ENCODE measurements at places on chromosomes 12 and 14.

- no peak for DNase-seq
Observed at GRCh38 chr14:76672123-76672522, 89.1 kb upstream of the VASH1 start.

GRCh38 chr12:75917083-75917482 is 114.5 kb downstream of the PHLDA1 start:
- no peak for DNase-seq

DNA sequence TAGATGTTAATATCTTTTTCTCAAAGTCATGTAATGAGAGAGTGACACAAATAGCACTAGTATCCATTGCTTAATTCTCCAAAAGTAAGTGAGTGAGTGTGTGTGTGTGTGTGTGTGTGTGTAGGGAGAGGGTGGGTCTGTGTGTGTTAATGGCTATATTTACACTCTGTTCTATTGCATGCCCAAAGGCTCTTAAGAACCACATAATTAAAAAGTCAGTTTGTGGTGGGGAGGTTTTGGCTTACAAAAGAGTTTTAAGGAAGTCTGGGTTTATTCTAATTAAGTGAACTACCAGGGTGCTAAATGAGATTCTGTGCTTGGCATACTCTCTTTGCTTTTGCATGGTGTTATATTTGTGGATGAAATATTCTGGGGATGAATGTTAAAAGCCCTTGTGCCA is 1897.6 kb upstream of the FLRT2 start:
- DNase-seq, result no peak

DNA sequence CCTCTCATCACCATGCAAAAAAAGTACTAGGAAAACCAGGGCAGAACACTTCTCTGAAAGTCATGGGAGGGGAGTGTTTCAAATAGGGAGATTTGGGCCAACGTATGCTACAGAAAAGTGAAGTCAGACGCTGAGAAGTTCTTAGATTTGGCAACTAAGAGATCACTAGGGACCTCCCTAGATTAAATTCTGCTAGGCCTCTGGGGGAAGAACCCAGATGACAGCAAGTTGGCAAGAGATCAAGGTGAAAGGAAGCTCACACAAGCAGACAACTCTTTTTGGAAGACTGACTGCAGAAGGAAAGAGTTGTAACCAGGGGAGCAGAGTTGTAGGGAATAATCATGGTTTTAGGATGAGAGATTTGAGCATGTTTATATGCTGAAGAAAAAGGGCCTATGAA is 20.7 kb downstream of the IQSEC3 start:
- no peak for DNase-seq

DNA sequence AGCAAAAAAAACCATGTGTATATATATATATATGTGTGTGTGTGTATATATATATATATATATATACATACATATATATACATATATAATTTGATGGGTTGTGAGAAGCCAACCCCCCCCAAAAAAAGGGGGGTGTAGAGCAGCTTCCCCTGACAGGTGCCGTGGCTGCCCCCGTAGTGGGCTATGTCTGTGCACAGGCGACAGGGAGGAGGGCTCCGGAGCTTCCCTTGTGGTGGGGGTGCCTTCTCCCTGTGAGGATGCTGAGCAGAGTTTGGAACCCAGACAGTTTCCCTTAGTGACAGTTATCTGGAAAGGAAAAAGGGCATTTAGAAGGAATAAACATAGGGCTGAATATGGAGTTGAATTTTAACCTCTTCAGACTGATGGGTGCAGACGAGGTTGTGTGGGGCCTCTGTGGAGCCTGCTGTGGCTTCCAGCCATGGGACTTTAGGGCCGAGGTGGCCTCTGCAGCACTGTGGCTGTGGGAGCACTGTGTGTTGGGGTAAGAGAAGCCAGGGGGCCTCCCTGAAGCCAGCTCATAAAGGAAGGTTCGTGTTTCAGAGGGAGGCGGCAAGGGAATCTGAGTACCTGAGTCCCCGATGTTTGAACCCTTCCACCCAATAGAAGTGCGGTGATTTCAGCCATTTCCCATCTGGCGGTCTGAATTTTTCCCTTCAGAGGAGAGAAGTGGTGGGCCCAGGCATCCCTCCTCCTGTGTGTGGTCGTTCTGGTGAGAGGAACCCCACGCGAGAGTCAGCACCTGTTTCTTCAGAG is 19.8 kb downstream of the XRCC3 start:
- DNase-seq, result no peak

GRCh38 chr14:97458661-97459579 is 661.7 kb downstream of the VRK1 start:
- DNase-seq, result no peak

- DNase-seq, result peak; percentile 73
Observed at GRCh38 chr12:46473634-46474329, 101.2 kb upstream of the SLC38A2 start.

GRCh38 chr14:84792722-84793410 is 737.1 kb upstream of the FLRT2 start:
- DNase-seq, result no peak

GRCh38 chr12:47801170-47801903 is 18.4 kb downstream of the HDAC7 start:
- no peak for DNase-seq

GRCh38 chr12:107127482-107128430 is 34.4 kb upstream of the CRY1 start:
- no peak for DNase-seq

- DNase-seq, result peak; percentile 36
Observed at GRCh38 chr12:123367511-123367910, 2.9 kb upstream of the SBNO1 start.

GRCh38 chr14:22264759-22265158 is 324.3 kb downstream of the DAD1 start:
- no peak for DNase-seq

DNA sequence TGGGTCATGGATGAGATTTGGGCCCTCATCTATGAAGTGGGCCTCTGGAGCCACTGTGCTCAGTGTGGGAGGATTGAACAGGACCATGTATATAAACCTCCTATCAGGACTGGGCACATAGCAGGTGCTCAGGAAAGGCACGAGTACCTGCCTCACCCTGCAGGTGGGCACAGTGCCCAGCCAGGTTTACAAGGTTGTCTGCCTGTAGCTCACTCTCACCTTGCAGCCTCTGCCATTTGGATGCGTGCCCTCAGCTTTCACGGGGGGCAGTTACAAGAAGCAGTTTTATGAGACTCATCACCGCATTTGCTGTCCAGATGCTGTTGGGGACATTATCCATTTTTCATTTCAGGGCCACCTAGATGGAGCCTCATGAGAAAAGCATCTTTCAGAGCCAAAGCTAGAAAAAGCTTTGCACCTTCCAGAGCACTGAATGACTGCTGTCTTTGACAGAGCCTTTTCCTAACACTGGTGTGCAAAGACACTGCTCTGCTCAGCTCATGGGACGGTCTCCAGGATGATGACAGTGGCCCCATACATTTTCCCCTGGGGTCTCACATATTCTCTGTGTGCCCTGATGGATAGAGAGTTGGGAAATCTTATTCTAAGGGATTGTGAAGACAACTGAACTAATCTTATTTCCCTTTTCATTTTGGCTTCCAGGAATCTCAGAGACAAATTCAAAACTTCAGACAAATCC is 327.5 kb upstream of the RTL1 start:
- DNase-seq, result no peak

DNA sequence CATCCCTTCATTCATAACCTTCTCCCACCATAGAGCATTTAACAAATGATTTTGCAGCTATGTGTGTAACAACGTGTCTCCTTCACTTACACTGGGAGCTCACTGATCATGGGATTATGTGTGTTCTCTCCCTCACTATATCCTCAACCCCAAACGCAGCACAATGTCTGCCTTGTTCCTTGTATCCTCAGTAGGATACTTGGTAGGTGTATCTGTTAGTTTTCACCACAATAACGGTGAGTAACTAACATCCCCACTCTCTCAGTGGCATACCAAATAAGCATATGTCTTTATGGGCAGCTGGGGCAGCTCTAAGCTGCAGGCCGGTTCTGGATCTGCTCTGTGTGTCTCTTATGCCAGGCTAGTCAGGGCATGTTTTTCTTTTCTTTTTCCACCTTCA is 166.7 kb upstream of the PWP1 start:
- DNase-seq, result no peak

- DNase-seq, result no peak
Observed at GRCh38 chr14:105102361-105102870, 37.2 kb upstream of the GPR132 start.

DNA sequence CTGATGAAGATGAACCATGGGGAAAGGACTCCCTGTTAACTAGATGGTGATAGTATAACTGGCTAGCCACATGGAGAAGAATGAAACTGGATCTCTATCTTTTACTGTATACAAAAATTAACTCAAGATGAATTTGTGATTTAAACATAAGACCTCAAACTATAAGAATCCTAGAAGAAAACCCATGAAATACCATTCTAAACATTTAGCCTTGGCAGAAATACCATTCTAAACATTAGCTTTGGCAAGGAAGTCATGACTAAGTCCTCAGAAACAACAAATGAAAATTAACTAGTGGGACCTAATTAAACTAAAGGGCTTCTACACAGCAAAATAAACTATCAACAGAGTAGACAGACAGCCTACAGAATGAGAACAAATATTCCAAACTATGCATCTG is 28.4 kb upstream of the NOVA1 start:
- no peak for DNase-seq

- no peak for DNase-seq
Observed at GRCh38 chr14:106622200-106622745, 1095.9 kb downstream of the TMEM121 start.

DNA sequence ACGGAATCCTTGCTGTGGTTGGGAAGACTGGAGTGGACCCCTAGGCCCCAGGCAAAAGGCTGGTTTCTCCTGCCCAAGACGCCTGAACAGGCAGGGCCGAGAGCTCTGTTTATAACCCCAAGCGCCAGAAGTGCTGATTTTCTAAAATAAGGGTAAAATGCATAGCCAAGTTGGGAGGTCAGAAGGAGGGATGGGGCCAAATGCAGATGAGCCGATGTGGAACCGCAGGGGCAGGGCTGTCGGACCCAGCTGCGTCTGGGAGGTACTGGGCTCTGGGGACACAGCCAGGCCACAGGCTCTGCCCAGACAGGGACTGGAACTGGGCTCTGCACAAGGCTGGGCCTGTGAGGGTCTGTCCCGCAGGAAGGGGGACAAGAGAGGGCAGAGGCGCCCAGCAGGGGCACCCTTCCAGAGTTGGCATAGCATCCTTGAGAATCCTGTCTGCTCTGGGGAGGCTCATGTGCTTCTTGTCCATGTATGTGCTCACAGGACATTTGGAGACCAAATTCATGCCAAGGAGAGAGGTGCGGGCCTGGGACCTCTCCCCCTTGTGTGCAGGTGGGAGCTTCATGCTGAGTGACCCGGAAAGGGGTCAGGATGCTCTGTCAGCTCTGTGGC is 49.1 kb downstream of the JAG2 start:
- DNase-seq, result peak; percentile 3

DNA sequence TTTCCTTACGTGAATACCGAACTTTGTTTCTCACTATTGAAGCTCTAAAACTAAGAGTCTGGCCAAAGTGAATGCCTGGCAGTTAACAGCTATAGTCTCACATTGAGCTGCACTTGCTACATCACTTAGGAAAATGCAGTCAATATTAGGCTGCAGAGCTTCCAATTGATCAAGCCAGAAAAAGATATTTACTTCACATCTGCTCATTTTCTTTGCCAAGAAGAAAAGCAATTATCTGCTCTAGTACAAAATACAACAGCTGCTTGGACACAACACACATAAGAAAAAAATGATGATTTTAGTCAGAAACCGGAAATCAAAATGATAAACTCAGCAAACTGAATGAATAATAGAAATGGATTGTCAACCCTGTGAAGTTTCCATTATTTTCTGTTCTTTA is 45.4 kb downstream of the TMTC1 start:
- DNase-seq, result no peak

GRCh38 chr12:642633-643474 is 20.4 kb downstream of the NINJ2 start:
- peak; percentile 86 for DNase-seq

GRCh38 chr12:23217158-23217557 is 592.2 kb downstream of the ETNK1 start:
- DNase-seq, result no peak

GRCh38 chr12:127750076-127750840 is 516.7 kb upstream of the TMEM132C start:
- DNase-seq, result no peak

DNA sequence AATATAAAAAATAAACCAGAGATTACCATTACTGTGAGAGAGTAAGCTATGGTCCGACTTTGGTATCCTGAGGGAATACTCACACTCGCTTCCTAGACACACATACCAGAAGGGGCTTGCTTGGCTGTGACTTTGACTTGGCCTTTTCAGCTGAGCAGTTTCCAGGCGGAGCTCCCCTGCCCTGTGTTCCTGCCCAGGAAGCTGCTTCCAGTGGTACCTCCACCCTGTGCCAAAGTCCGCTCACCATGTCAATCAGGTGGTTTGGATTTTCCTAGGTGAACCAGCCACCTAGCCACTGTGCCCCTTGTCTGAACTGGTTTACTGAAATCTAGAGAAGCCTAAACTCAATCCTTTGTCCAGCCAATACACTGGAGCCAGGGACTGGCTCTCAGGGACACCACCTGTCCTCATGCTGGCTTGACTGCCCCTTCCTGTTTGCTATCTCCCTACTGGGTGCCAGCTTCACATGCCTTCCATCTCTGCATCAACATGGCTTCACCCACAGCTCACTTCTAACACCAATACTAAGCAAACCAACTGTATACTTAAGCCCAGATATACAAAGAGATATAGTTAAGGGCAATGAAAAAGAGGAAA is 28.6 kb downstream of the MAX start:
- no peak for DNase-seq

DNA sequence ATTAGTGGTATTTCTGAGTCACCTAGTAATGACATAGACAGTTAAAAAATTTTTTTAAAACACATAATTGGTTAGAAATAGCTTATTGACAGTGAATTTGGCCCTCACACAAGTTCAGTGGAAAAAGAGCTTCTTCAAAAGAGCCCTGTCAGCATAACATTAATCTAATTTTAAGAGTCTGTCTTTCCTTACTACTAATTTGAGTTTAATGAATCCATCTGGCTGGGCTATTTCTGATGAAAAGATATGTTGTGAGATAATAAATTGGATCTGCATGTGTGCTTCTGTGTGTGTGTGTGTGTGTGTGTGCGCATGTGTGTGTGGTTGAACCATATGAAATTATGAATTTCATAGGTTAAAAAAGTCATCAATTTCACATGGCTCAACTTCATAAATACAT is 1045.2 kb downstream of the FLRT2 start:
- DNase-seq, result no peak

GRCh38 chr12:57717846-57718640 is 20.5 kb downstream of the AGAP2 start:
- no peak for DNase-seq

- DNase-seq, result no peak
Observed at GRCh38 chr14:104895207-104895785, 29.4 kb upstream of the PLD4 start.

- DNase-seq, result no peak
Observed at GRCh38 chr14:42428996-42429395, 822.3 kb downstream of the LRFN5 start.

GRCh38 chr14:102486513-102487203 is 22.9 kb downstream of the ANKRD9 start:
- DNase-seq, result no peak

- peak; percentile 31 for DNase-seq
Observed at GRCh38 chr14:59103396-59103795, 85.1 kb upstream of the DAAM1 start.

GRCh38 chr14:22200977-22201605 is 387.9 kb downstream of the DAD1 start:
- peak; percentile 39 for DNase-seq

Data from AG08396 (cell line).